Esophagus squamous epithelium (tissue), 5 donors: ENCODE measurements at places on chromosomes 1 and 21.

- DNase-seq = no peak
These were observed at the start of gene KCNA10 for GRCh38 chr1:110519125-110519810. Gene KCNA10 (minus strand): TSS chr1:110519175. CDS start chr1:110518787, 388 bp downstream.

- no peak for DNase-seq
These were observed 69.0 kb downstream of the KCND3 start for GRCh38 chr1:111920221-111921024.

GRCh38 chr1:165849353-165850133, 22.1 kb downstream of the UCK2 start:
- no peak for DNase-seq

DNA sequence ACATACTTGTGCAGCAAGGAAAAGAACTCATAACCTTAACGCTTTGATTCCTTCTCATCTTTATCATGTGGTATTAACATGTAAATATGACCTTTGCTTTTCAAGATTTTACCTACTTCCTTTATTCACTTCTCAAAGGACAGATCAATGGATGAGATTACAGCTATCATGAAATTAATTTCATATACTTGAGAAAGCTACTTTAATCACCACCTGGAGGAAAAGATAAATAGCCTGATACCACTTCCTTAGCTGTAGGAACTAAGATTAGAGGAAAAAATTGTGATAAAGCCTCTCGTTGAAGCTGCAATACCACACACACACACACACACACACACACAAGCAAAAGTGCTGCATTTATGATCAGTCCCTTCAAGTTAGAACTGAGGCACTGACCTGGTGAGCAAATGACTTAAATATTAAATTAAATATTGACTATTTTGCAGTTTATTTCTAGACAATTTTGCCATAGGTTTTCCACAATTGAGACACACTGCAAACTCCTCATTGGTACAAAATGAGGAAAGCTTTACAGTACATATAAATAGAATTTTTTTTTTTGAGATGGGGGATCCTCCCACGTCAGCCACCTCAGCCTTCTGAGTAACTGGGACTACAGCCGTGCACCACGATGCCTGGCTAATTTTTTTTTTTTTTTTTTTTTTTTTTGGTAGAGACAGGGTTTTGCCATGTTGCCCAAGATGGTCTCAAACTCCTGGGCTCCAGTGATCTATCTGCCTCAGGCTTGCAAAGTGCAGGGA, 27.2 kb upstream of the DMRTB1 start:
- DNase-seq = no peak

GRCh38 chr1:199121047-199121446, 482.2 kb downstream of the PTPRC start:
- DNase-seq = no peak

- DNase-seq = no peak
These were observed 546 bp downstream of the POU2F1 start for GRCh38 chr1:167221126-167221737.

DNA sequence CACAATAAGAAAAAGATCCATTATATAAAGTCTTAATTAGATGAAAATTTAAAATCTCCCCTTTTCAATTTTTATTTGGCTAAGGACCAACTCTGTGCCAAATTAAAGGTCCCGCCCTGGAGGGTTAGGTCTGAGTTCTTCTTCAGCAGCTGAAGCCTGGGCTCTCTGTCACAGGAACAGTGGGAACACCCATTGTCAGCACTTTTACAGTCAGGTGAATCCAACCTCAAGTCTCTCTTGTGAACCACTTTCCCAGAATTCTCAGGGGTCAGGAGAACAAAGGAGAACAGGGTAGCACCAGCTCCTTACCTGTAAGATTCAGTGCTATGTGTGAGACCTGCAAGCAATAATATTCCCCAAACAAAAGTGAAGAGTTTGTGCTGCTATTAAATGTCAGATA, 25.1 kb upstream of the HJV start:
- no peak for DNase-seq
